Colonic mucosa (tissue), 4 donors: ENCODE measurements at places on chromosomes 5 and 9. TPM values are rescaled to one million over a fixed set of nuclear protein-coding genes. Genes with fewer than 3 reads are reported as not detected.

- no peaks in the 10 kb centered on the region for H3K27me3 ChIP-seq
- H3K27ac ChIP-seq = no peak overlapping the region
- DNase-seq = no peak
- no peak overlapping the region for H3K4me3 ChIP-seq
- no peaks in the 10 kb centered on the region for H3K36me3 ChIP-seq
Observed at GRCh38 chr5:59483971-59484472, 409.5 kb downstream of the PDE4D start.

- H3K36me3 ChIP-seq = no peaks in the 10 kb centered on the region
- no peaks in the 10 kb centered on the region for H3K27me3 ChIP-seq
- no peak for DNase-seq
- H3K4me3 ChIP-seq = no peak overlapping the region
Observed at GRCh38 chr5:13552361-13552760, 392.1 kb downstream of the DNAH5 start.

DNA sequence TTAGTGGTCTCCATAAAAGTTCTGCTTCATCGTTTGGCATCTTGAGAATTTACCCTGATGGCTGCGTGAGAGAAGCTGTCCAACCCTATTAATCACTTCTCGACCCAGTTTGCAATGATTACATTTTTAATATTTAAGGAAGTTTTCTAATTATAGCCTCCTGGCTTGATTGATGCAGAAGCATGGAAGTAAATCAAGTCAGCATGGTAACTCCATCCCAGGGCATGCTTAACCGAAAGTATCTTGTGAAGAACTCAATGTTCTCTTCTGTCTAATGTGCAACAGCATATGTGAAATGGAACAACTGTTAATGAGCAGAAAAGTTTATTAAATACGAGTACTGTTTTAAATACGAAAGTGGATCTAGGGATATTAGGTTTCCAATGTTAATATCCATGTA, 278.9 kb upstream of the CD180 start:
- H3K27ac ChIP-seq = no peak overlapping the region
- H3K27me3 ChIP-seq = no peaks in the 10 kb centered on the region
- no peaks in the 10 kb centered on the region for H3K36me3 ChIP-seq
- no peaks in the 10 kb centered on the region for H3K4me1 ChIP-seq
- no peak for DNase-seq
- H3K4me3 ChIP-seq = no peak overlapping the region

AMBP gene
- 5.7 TPM for total RNA-seq

MARCHF3 gene
- total RNA-seq = 32.5 TPM

DNA sequence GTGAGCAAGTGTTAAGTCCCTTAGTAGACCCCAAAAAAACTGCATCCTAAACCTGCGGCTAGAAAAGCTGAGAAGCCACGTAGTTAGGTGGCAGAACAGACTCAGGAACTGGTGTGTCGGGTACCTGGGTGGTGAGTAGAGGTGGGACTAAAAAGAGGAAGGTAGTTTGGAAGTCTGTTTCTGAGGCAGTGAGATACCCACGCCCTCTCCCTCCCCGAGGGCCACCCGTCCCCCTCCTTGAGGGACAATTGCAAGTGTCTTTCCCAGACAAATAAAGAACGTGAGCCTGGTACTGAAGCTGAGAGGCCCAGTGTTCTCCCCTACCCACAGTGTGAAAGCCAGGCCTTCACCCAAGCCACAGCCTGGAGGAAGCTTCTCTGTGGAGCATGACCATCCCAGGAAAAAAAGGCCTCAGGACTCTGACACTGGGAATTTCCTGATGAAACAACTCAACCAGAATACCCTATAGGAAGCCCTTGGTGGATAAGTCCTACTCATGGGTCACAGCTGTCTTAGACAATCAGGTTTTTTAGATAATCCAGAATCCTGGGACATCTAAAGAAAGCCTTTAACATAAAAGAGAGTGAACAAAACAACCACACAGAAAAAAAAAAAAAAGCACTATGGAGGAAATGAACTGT, 7.0 kb upstream of the CD74 start:
- no peaks in the 10 kb centered on the region for H3K36me3 ChIP-seq
- no peak overlapping the region for H3K27ac ChIP-seq
- DNase-seq = no peak
- no peaks in the 10 kb centered on the region for H3K27me3 ChIP-seq
- H3K4me1 ChIP-seq = no peaks in the 10 kb centered on the region
- no peak overlapping the region for H3K4me3 ChIP-seq

WDR31 gene
- 3.0 TPM for total RNA-seq

- H3K36me3 ChIP-seq = no peaks in the 10 kb centered on the region
- H3K27me3 ChIP-seq = no peaks in the 10 kb centered on the region
- no peak overlapping the region for H3K27ac ChIP-seq
Observed at GRCh38 chr5:76526950-76527583, 96.1 kb downstream of the F2RL2 start.

DNA sequence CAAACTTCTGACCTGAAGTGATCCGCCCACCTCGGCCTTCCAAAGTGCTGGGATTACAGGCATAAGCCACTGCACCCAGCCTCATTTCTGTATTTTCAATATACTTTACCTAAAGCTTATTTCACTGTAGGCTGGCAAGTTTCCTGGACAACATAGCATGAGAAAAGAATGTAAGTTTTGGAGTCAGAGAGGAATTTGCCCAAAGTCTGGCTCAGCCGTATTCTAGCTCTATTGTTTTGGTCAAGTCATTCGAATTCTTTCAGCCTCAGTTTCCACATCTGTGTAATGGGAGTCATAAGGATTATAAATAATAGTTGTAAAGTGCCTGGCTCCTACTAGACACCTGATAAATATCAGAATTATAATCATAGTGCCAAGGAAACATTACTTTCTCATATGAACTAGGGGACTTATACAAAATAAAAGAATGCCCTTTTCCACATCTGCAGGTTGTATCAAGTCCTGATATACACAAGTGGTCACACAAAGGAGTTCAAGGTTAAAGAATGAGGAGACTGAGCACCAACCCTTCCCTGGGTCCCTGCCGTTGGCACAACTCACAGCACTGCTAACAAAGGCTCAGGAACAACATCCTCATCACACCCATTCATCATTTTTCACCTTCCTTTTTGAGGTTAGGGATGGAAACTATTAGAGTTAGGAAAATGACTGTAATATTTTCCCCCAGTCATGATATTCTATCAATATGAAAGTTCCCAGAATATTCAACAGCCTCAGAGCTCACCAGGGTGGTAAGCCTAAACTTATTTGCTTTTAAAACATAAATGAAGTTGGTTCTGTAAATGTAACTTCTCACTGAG, 34.6 kb upstream of the RAI14 start:
- H3K27me3 ChIP-seq = no peaks in the 10 kb centered on the region
- H3K27ac ChIP-seq = no peak overlapping the region
